ENCODE measurements at places on chromosomes 11 and 22.
A peak's percentile ranks its signal among the peaks of the same experiment; 100 is the strongest.

- DNase-seq: no peak
These were observed 29.8 kb upstream of the CREB3L1 start for GRCh38 chr11:46247659-46248058.

DNA sequence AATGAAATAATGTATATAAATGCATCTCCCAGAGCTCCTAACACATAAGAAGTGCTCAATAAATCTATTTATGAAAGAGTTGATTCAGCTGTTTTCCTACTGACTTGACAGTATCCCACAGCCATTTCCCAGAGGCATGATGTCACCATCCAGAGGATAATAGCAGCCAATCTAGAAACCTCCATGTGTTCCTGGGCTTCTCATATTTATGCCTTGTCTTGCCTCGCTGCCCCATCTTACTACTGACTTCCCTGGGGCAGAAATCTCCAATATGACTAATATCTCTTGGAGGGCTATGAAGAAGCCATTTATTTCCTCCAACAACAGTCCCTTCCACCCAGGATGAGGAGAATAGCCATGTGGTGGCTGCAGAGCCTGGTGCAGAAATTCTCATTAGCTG lies 115.4 kb upstream of the NAV2 start:
- DNase-seq: no peak

DNA sequence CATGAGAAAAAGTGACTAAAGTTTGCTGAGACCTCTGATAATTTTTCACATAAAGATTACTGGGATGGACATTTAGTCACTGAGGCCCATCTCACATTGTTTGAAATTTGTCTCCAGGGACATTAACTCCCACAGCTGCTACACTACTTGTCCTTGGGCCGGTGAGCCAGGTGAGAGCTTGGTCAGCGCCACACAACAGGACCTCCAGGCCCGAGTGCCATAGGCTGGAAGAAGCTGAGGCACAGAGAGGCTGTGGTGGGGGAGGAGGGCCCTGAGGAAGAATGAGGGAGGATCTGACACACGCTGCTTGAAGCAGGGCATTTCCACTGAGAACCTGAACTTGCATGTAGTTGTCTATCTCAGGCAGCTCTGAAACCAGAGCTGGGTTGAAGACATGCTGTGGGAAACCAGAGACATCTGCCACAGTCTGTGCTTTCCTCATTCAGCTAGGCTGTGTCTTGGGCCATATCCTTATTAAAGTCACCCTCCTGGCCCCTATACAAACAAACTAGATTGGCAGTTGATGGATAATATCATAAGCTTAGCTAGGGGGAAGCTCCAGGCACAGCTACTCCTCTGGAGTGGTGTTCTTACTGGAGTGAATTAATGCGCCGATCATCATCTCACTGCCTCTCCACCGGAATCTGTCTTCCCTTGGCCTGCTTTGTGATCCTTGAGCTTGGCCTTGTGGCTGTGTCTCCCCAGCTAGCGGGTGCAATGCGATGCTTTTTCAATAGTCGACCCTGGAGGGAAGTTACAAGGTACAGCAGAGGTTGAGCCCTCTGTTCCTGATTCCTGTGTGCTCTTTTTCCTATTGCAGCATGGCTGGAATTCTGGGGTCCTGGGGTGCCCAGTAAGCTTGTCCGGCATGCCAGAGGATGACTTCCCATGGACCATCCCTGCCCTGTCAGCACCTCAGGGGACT lies 225.3 kb upstream of the B3GAT1 start:
- DNase-seq: no peak

DNA sequence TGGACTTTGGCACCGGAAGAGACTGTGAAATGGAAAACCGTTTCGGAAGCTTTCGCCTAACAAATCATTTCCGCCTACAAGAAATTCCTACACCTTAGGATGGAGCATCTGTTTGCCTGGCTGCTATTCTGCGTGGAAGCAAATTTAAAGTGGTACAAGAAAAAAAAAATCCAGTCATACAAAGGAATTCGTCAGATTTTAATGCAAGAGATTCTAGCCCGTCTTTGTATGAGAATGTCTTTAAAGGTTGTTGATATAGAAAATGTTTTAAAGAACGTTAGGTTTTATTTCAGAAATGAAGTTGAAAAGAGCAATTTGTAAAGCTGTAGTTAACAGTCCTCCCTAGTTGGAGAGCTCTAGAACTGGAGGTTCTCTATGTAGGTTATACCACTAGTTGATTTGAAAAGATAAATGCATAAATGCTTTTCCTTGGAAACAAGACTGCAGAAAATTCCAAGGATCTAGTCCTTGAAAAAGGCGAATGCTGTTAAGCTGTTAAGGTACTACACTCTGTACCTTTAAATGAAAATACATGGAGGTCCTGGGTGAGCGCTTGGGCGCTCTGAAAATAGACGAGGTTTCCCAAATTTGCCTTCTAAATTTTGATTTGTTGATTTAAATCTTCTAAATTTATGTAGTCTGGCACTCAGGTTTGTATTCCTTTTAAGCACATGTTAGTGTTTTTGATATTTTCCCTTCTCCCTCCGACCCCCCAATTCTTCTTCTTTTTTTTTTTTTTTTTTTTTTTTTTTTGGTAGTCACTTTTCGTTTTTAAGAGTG lies 2.4 kb downstream of the NCR3LG1 start:
- DNase-seq: no peak

GRCh38 chr11:12727563-12728211 lies 53.5 kb downstream of the TEAD1 start:
- DNase-seq: no peak

DNA sequence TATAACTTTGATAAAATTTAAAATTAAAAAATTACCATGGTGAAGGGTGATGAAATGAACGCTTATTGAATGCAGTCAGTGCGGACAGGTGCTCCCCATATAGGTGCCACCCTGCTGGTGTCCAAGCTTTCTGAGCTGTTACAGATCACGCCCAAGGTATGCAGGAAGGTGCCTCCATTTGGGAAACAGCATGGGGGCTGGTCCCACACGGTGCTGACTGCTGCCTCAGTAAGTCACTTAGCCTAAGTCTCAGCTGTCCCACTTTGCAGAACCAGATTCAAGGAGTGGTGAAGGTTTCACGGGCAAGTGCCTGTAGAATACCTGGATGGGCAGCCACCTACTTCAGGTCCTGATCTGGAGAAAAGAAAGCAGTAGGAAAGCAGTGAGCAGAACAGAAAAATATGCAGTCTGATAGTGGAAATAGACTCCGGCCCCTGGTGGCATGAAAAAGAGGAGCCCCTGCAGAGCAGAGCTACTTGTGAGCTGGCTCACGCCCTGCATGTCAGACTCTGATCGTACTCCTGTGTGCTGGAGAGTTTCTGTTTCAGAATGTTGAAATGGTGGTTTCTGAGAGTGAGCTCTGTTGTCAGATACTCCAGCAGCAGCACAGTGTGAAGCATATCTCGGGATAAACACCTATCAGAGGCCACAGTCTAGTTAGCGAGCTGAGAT lies 33.2 kb downstream of the ADORA2A start:
- DNase-seq: no peak

DNA sequence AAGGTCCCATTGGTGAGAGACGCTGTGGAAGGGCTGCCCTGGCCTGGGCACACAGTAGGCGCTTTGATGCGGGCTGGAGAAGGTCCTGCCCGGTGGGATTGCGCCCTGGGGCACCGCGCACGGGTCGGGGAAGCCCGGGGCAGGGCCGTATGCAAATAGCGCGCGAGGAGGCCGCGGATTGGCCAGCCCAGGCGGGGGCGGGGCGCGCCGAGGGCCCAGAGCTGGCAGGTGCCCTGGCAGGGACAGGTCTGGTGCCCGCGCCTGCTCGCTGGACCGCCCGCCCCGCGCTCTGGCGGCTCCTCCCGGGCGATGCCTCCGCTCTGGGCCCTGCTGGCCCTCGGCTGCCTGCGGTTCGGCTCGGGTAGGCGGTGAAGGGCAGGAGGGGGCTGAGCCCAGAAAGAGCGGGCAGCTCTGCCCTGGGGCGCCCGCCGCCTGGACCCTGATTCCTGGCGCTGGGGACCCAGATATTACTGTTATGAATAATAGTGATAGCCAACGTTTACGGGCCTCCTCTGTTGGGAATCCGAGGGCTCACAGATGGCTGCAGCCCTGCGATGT lies at the start of gene UPK3A:
Gene UPK3A (plus strand): TSS at position 245 of the 558 bp plus-strand sequence. CDS start 65 bp downstream, at position 310.
- DNase-seq: peak; percentile 37

GRCh38 chr22:45014654-45015053 lies 4.8 kb upstream of the PHF21B start:
- DNase-seq: no peak

DNA sequence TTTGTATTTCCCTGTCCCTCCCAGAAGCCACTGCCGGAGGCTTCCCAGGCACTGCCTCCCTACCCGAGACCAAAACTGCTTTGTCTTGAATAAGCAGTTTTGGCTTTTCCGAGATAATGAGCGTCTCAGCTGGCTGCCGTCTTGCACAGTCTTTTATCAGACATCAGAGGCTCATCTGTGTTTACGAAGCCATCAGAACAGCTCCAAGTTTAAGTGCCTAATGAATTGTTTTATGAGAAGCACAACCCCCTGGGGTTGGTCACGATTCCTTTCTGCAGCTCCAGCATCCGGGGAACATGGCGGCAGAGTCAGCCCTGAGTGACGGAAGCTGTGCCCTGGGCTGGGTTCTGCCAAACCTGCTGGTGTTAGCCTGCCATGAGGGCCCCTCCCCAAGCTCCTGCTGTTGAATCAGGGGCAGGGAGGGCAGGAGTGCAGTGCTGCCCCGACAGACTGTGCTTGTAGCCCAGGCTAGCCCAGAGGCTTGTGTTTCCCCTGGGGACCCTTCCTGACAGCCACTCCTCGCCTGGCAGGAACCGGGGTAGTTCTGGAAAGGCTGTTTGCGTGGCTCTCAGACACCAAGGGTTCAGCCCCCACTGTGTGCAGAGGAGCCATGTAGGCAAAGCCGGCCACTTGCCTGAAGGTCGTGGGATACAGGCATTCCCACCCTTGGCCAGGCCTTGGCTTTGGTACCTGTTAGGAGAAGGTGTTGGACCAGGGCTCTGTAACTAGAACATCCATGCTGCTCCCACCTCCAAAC lies 96.1 kb downstream of the MORC2 start:
- DNase-seq: no peak

DNA sequence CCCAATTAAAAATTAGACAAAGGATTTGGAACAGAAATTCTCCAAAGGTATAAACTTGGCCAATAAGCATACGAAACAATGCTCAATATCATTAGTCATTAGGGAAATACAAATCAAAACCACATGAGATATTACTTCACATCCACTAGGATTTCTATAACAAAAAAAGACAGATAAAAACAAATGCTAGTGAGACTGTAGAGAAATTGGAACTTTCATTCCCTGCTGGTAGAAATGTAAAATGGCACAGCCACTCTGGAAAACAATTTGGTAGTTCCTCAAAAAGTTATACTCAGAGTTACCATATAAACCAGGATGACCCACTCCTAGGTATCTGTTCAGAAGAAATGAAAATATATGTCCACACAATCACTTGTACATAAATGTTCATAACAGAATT lies 71.6 kb downstream of the RPL27A start:
- DNase-seq: no peak

DNA sequence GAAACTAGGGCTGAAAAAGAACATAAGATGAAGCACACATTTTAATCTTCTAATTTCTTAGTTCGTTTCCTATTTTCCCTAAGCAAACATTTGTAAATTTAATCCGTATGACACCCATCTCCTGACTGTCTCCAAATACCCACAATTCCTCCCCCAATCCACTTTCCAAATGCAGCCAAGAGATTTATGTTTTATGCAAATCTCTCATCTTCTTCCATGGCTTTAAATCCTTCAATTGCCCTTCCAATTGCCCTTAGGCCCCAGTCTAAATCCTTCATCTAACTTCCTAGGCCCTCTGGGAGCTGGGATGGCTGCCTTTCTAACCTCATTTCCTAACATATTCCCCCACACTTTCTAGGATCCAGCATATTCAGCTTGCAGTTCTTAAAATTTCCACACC lies 18.0 kb upstream of the POU2AF1 start:
- no peak for DNase-seq

DNA sequence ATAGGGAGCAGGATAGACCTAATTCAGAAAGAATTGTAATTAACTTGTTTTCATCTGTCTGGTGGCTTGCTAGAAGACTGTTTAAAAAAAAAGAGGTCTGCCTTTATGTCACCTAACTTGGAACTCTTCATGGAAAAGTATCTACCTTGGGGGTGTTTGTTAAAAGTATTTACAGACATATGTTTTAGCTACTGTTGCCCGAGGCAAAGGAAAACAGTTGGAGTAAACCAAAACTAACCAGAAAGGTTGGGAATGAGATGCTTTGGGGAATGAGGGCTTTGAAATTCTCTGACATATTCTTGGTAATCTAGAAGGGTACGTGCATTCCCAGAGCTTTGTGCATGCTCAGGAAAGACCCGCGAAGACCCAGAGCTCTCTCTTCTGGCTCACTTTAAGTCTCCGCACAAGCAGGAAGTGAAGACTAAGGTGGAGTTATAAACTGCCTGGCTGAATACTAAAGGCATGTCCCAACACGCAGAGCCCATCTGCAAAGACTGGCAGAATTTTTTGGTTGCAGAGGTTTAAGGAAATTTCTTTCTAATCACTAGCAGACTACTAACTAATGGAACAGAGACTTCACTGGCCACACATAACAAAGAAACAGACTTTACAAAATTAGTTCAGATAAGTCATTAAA lies 33.2 kb downstream of the HIKESHI start:
- DNase-seq: no peak

GRCh38 chr11:10076458-10077141 lies 217.4 kb downstream of the SBF2 start:
- DNase-seq: no peak

GRCh38 chr11:110759972-110760381 lies 47.7 kb upstream of the ARHGAP20 start:
- no peak for DNase-seq

GRCh38 chr22:41305646-41306045 lies 4.3 kb downstream of the ZC3H7B start:
- DNase-seq: no peak

- DNase-seq: no peak
These were observed 66.7 kb downstream of the MICAL3 start for GRCh38 chr22:17957693-17958092.

Data from stimulated activated CD8-positive, alpha-beta memory T cell treated with anti-CD3 and anti-CD28 coated beads, Interleukin-15, amount 100 ng/mL, for 4 hours (primary cell).